Jurkat, Clone E6-1 (cell line): ENCODE measurements at places on chromosomes 3 and 15.
A peak's percentile ranks its signal among the peaks of the same experiment; 100 is the strongest.

- no peak for DNase-seq
These were observed 625.8 kb downstream of the OTOL1 start for GRCh38 chr3:162122405-162122804.

- no peak for DNase-seq
These were observed 10.4 kb upstream of the POLR2M start for GRCh38 chr15:57696146-57696545.

GRCh38 chr3:77917225-77917624, 877.3 kb downstream of the ROBO2 start:
- no peak for DNase-seq

DNA sequence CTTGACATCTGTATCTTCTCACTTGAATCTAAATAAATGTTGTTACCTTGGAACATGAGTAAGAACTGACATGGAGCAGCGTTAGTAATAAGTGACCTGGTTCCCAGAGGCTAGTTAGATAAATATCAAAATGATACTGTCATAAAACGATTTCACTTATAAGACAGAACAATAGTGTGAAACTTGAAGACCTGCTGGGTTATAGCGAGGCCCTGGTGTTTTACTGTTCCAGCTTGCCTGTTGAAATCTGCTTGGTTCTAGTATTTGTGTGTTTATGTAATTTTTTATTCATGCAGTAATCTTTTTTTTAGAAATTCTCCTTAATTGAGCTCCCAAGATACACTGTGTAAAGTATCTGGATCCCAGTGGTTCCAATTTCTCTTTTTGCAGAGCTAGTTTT, 129.4 kb downstream of the CACNA2D3 start:
- no peak for DNase-seq

GRCh38 chr15:74776821-74777768, 4.8 kb upstream of the CSK start:
- DNase-seq: peak; percentile 82

- no peak for DNase-seq
These were observed 1.4 kb upstream of the ACAD9 start for GRCh38 chr3:128878011-128878457.

- DNase-seq: no peak
These were observed 10.7 kb downstream of the HMCES start for GRCh38 chr3:129289201-129289921.

- no peak for DNase-seq
These were observed 77.5 kb upstream of the FBN1 start for GRCh38 chr15:48722764-48723661.

GRCh38 chr15:74438721-74439316, 5.1 kb upstream of the SEMA7A start:
- peak; percentile 79 for DNase-seq
